T-cell (primary cell): ENCODE measurements at places on chromosomes 12 and 14.

GRCh38 chr12:88538250-88538649 is 42.0 kb downstream of the KITLG start:
- DNase-seq: no peak

DNA sequence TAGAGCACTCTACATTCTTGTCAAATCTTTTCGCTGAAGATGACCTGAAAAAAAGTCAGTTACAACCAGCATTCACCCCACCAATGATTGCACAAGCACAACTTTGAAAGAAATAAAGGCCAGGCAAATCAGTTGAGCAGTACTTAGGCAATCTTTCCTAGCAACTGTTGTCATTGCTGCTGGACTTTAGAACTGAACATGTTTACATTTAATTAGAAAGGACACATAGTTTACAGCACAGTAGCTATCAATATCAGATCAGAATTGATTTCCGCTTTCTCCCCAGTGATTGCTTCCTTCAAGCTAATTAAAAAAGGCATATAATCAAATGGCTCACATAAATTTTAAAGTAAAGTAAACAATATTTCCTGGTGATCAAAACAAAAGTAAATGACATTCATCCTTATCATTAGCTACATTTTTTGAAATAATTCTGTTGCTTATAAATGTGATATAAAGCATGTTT is 128.4 kb downstream of the FOXA1 start:
- no peak for DNase-seq

DNA sequence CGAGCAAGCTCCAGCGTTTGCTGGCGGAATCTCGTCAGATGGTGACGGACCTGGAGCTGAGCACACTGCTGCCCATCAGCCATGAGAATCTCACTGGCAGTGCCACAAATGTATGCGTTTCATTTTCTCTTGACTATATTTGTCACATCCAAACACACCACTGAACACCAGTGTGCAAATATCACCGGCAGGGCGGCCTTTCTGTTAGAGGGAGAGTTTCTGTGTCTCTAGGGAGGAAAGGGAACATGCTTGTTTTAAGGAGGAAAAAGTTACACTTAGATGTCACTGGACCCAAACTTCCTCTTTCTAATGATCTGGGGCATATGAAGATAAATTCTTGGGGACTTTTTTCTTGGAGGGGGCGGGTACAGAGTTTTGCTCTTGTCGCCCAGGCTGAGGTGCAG is 21.9 kb upstream of the HIP1R start:
- no peak for DNase-seq

DNA sequence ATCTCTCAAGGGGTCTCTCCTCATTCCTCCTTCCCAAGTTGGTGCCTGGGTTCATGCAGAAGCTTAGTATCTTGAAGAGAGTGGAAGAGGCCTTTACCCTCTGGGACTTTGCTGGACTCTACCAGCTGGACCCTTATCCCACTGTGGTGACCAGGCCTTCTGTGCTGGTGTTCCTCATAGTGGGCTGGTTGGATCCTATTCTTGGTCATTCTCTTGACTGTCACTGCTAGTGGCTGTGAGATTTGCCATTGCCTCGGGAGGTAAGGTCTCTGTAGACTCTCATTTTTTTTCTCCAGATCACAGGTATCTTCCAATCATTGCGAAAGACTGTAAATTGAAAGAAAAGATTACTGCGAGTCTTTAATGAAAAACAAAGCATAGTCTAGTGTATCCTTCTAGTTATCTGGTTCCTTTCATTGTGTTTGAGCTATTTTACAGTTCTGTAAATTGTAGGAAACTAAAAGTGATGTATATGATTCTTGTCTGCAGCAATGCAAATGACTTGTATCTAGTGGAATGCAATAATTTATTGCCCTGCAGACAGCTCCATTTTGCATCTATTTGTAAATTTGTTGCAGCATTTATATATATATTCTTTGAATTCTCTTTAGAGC is 217.9 kb downstream of the AEBP2 start:
- DNase-seq: no peak

- DNase-seq: no peak
Observed at GRCh38 chr14:80771201-80771600, 170.3 kb downstream of the CEP128 start.

DNA sequence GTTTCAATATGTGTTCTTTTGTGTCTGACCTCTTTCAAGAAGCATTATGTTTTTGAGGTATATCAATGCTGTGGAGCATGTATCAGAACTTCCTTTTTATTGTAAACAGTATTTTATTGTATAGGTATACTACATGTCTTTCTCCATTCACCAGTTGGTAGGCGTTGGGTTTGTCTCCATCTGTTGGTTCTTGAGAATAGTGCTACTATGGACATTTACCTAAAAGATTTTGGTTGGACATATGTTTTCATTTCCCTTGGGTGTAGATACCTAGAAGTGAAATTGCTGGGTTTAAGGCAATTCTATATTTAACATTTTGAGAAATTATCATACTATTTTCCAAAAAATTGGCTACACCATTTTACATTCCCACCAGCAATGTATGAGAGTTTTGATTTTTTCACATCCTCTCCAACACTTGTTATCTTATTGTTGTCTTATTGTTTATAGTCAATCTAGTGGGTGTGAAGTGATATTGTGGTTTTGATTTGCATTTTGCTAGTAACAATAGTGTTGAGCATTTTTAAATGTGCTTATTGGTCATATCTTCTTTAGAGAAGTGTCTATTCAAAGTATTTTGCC is 409.2 kb downstream of the IPO8 start:
- DNase-seq: no peak

- DNase-seq: no peak
Observed at GRCh38 chr12:124033859-124034258, 60.8 kb downstream of the ZNF664 start.

DNA sequence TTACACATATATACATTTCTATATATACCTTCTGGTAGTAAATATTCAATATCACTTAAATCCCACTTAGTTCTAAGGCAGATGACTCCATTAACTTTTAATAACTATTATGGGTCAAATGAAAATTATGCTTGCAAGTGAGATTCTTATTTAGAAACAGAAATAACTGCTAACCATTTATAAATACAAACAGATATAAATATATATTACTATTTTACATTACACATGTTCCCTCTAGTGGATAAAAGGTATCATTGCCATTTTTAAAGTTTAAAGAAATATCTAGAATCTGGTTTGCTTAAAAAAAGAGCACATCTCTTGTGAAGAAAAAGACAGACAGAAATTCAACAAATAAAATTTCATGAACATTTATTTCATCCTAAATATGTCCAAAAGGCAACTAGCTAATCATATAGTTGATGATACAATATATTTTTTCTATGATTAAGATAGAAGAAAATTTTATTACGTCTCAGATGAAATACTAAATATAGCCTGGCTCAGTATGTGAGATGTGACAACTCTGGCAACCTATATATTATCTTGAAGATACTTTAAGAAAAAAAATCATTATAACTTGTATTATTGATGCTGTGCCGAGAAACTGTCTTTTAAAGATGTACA is 11.7 kb upstream of the RAD51AP1 start:
- no peak for DNase-seq

DNA sequence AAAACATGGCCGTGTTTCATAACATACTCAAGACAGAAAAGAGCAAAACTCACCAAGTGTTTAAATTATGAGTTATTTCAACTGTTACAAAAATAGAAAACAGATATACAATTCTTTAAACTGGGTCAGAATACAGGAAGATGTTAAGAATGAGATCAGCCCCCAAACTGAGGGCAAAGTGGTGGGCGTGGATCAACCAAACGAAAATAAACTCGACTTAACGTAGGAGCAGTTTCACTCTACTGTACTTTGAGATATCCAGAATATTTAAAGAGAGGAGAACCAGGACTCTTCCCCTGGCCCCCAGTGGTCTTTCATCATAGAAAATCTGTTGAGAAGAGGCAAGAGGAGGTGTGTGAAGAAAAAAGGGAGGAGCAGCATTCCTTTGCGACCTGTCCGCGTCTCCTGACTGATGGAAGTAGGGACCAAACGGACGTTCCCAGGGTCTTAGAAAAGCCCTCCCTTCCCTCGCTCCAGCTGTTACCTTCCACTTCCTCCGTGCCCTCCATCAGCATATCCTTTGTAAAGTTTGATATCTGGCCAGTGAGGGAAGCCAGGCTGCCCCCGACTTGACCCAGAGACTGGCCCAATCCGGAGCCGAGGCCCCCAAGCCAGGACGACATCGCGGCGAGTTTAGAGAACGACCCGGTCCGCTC is 668 bp downstream of the TRIP11 start:
- no peak for DNase-seq

DNA sequence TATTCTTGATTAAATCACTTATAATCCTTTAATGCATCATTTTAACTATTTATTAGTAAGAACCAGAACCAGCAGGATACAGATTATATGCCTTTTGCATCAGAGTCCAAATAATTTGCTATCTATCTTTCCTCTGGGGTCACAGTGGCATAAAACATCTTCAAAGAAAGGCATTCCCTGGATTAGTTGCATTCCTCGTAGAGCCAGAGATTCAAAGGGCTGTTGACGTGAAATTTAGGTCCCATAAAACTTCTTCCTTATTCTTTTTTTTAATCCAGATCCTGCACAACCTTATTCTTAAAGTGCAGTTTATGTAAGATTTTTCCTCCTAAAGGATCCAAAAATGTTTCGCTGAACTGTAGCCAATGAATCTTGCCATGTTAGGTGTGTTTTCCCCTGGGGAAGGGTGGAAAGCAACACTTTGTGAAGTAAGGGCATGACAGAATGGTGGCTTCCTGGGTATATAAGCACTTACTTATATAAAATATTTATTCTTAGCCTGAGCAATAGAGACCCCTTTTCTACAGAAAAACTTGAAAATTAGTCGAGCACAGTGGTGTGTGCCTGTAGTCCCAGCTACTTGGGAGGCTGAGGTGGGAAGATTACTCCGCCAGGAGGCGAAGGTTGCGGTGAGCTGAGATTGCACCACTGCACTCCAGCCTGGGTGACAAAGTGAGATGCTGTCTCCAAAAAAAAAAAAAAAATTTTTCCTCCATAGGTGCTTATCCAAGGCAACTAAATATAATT is 208.7 kb downstream of the PCNX1 start:
- DNase-seq: no peak

DNA sequence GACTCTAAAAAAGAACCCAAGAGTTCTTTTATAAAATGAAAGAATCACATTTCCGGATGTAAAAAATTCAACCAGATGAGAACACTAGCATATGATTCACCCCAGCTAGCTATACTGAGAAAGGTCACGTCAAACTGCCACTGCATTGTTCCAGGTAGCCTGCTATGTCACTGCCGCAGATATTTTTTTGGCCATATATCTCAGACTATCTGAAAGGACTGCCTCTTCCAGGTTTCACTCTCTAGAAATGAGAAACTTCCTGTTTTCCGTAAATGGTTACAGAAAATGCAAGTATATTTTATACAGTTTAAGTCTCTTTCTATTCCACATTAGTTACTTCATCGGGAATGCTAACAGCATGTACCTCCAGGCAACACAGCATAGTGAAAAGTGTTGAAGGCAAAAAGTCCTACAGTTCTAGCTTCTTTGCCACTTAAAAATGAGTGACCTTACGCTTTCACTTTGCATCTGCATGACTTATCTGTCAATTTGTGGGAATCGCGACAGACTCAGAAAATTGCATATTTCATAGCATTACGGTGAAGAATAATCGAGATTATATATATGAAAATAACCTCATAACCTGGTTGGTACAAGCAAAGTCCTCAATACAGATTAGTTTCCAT is 105.2 kb downstream of the MED13L start:
- no peak for DNase-seq

DNA sequence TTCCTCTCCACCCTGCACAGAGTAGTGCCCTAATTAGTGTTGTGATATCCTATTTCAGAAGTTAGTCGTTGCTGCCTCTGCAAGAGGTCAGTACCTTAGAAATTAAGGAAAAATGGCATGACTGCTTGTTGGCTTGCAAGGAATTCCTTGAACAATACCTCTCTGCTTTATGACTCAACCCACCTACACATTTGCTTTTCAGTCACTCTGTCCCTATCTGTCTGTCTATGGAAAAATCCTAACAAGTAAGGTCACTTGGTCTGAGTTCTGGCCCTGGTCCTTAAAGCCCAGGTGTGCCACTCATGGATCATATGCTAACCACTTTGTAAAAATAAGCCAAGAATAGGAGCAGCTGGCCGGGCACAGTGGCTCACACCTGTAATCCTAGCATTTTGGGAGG is 116.4 kb upstream of the ATF1 start:
- DNase-seq: no peak

DNA sequence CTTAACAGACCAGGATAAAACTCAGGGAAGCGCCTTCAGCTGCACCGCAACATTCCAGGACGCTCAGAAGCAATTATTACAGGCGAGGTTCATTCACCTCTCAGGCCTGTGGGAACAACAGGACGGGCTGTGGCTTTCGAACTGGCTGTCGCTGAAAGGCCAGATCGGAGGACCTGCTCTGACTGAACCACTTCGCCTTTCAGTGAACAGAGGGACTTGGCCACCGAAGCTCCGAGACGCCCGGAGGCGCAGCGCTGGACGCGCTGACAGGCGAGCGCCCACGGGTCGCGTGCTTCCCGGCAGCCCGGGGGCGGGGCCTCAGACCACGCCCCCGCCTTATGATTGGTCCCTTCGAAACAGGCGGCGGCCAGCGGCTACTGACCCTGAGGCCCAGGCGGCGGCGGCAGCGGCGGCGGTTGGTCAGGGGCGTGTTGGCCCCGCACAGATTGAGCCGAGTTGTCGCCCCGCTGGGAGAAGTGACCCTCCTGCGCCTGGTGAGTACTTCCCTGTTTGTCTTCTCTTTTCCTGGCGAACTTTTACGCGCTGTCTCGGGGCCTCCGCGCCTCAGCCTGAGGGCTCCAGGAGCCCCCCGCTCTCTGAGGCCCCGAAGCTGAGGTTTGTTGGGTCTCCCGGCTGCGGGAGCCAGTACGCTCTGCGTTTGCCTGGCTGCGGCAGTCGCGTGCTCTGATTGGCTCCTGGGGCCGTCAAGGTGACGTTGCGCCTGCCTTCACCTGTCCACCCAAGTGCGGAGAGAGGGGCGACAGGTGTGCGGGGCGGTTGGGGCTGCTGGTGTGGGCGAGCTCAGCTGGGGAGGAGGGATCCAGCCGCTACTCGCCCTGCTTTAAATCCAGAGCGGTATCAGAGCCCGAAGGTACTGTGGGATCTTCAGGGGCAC is at the start of gene GAS2L3:
GAS2L3 (plus strand) TSS at position 393 of the 895 bp plus-strand sequence. CDS start 21,221 bp downstream, outside the sequence.
- DNase-seq: peak; percentile 52

- no peak for DNase-seq
Observed at GRCh38 chr14:28867571-28867970, 101.0 kb downstream of the FOXG1 start.

GRCh38 chr14:99484106-99484505 is 2.9 kb downstream of the CCNK start:
- no peak for DNase-seq

DNA sequence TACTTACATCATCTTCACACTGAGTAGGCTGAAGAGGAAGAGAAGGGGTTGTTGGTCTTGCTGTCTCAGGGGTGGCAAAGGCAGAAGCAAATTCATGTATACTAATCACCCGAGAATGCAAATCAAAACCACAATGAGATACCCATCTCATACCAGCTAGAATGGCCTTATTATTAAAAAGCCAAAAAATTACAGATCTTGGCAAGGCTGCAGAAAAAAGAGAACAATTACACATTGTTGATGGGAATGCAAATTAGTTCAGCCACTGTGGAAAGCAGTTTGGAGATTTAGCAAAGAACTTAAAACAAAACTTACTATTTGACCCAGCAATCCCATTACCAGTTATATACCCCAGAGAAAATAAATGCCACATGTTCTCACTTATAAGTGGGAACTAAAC is 154.9 kb downstream of the SEC23A start:
- no peak for DNase-seq

GRCh38 chr12:125014526-125014925 is 21.1 kb downstream of the BRI3BP start:
- no peak for DNase-seq
